HCT116 (cell line): ENCODE measurements at places on chromosomes 7 and 10. TPM values are rescaled to one million over a fixed set of nuclear protein-coding genes. Genes with fewer than 3 reads are reported as not detected.

Gene HMX3
- total RNA-seq = not detected

GRCh38 chr7:50552921-50553320, 12.3 kb downstream of the DDC start:
- no peak for DNase-seq
- H3K27me3 ChIP-seq = peaks cover 15% of the 10 kb centered on the region; the same call in 1 of the 2 replicates
- H3K36me3 ChIP-seq = no peaks in the 10 kb centered on the region
- no peaks in the 10 kb centered on the region for H3K4me1 ChIP-seq

Gene ASZ1
- not detected for total RNA-seq

DNA sequence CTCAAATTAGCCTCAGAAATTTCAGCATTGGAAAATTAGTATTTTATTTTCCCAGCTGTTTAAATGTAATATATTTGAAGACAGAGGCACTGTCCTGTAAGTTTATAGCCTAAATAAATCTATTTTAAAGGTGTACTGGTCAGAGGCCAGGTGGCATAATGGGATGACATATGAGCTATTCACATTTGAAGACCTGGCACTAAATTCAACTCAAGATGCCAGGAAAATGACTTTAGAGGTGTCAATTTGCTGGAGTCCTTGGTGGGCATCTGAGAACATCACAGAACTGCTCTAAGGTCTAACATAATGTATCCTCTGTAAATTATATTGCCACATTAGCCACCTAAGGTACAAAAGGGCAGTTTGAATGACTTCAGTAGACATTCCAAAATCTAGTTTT, 348.9 kb upstream of the BMPER start:
- H3K4me3 ChIP-seq = no peak overlapping the region
- no peak overlapping the region for H3K27ac ChIP-seq
- H3K27me3 ChIP-seq = no peaks in the 10 kb centered on the region
- no peaks in the 10 kb centered on the region for H3K36me3 ChIP-seq

GRCh38 chr7:98077762-98078161, 28.9 kb upstream of the LMTK2 start:
- DNase-seq = no peak
- no peaks in the 10 kb centered on the region for H3K27me3 ChIP-seq
- no peaks in the 10 kb centered on the region for H3K4me1 ChIP-seq
- H3K27ac ChIP-seq = no peak overlapping the region

GRCh38 chr7:16301291-16301690, 120.0 kb downstream of the CRPPA start:
- no peak overlapping the region for H3K4me3 ChIP-seq
- no peak overlapping the region for H3K27ac ChIP-seq
- H3K4me1 ChIP-seq = no peaks in the 10 kb centered on the region
- H3K36me3 ChIP-seq = no peaks in the 10 kb centered on the region
- H3K27me3 ChIP-seq = no peaks in the 10 kb centered on the region

- DNase-seq = no peak
- H3K27ac ChIP-seq = no peak overlapping the region
- no peaks in the 10 kb centered on the region for H3K4me1 ChIP-seq
- H3K4me3 ChIP-seq = no peak overlapping the region
- H3K27me3 ChIP-seq = no peaks in the 10 kb centered on the region
Observed at GRCh38 chr7:42453931-42454361, 216.9 kb upstream of the GLI3 start.

- H3K27me3 ChIP-seq = no peaks in the 10 kb centered on the region
- no peak for DNase-seq
- no peaks in the 10 kb centered on the region for H3K36me3 ChIP-seq
- H3K27ac ChIP-seq = no peak overlapping the region
Observed at GRCh38 chr7:28609608-28610007, 197.3 kb downstream of the CREB5 start.

- H3K4me1 ChIP-seq = no peaks in the 10 kb centered on the region
- no peak for DNase-seq
- no peak overlapping the region for H3K4me3 ChIP-seq
- no peak overlapping the region for H3K27ac ChIP-seq
- H3K27me3 ChIP-seq = no peaks in the 10 kb centered on the region
Observed at GRCh38 chr10:110651044-110651958, 7.2 kb downstream of the RBM20 start.

DNA sequence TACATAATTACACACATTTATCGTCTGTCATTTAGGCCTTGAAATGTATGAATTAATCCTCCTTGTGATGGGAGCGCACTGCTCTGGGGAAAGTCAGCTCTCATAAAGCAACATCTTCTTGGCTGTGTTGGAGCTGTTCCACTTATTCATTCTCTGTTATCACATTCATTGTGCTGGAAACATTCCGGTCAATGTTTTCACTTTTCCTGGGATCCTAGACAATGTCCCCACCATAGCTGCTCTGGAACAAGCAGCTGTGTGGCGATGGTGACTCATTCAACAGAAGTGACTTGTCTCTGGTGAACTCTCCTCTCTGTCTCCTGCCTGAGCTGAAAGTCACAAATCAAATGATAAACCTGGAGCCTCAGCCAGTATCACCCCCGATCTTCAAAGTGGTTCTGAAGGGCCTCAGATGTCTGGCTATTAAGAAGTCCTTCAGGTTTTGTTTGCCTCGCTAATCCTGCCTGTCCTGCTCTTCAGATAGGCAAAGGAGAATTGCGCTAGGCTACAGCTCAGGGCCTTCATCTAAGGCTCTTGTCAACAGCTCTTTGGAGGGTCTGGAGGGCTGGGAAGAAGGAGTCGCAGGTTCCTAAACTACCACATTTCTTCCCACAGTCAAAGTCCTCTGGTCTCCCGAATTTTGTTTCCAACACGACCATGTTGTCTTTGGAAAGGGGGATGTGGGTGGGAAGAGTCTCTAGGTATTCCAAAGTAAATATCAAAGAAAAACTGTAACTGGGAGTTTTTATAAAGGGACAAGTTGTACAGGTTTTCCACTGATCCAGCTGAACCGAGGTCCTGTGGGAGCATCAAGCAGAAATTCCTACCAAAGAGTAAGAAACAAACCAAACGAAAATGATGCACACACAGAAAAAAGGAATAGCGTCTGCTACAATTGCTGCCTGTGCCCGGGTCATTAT, 29.3 kb downstream of the KLF6 start:
- no peaks in the 10 kb centered on the region for H3K27me3 ChIP-seq
- peak overlapping the region; percentile 33 for H3K4me3 ChIP-seq
- peaks cover 48% of the 10 kb centered on the region for H3K4me1 ChIP-seq
- H3K27ac ChIP-seq = no peak overlapping the region; the same call in 1 of the 2 replicates

DNA sequence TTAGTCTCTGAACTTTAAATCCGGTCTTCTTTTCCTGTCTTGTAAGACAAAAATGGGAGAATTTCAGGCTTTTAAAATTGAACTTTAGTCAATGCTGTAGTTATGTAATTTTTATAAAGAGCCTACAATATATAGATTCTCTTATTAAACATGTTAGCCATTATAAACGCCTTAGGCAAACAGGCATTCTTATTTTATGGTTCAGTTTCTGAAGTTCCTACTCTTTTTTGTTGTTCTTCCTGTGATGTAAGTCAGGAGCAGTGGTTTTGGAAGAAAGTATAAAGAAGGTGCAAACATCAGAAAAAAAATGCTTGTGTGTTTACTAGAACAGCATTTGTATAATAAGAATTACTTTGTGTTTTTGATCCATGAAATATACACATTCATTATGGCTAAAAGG, 41.6 kb downstream of the BICC1 start:
- H3K36me3 ChIP-seq = no peaks in the 10 kb centered on the region
- no peak overlapping the region for H3K4me3 ChIP-seq
- no peak for DNase-seq
- H3K4me1 ChIP-seq = no peaks in the 10 kb centered on the region
- 0 out of 2 replicates have a peak, but pooled peaks cover 4% of the 10 kb centered on the region for H3K27me3 ChIP-seq

- no peak overlapping the region for H3K4me3 ChIP-seq
- H3K27me3 ChIP-seq = no peaks in the 10 kb centered on the region
- DNase-seq = no peak
- no peak overlapping the region for H3K27ac ChIP-seq
- no peaks in the 10 kb centered on the region for H3K36me3 ChIP-seq
Observed at GRCh38 chr7:81170291-81170690, 251.4 kb upstream of the SEMA3C start.

Gene GPR26
- not detected for total RNA-seq

Gene JCAD
- 17.5 TPM for total RNA-seq

DNA sequence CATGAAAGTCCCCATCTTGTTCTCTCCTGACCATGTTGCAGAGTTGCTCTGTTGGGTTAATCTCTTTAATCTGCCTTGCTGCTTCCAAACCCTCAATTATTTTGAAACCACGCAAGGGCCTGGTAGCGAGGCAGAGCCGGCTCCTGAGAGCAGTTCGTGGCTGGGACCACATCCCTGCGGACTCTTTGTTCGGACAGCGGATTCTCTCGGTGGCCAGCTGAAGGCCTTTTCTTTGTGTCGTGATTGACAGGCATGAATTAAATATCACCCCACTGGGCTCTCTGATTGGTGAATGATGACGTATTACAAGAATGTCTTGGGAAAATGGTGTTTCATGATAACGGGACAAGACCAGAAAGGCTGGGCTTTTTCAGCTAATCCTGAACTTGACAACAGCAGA, 66.9 kb upstream of the ARHGAP21 start:
- DNase-seq = no peak
- H3K27ac ChIP-seq = no peak overlapping the region

DNA sequence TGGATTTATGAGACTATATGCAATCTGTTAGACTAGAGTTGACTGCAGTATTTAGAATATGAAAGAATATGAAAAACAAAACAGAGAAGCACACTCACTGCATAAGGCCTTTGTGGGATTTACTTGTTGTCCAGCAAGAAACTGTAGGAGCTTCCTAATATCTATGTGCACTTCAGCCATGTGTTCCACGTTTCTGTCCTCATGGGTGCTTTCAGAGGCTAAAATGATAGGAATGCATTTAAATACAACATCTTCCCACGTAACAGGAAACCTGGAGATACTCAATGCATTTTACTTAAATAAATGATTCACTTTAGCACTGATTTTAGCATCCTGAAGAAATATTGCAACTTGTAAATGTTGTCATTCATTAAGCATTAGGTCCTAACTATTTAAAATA, 11.7 kb downstream of the HUS1 start:
- peaks cover 46% of the 10 kb centered on the region for H3K36me3 ChIP-seq
- H3K27me3 ChIP-seq = no peaks in the 10 kb centered on the region
- no peak for DNase-seq

DNA sequence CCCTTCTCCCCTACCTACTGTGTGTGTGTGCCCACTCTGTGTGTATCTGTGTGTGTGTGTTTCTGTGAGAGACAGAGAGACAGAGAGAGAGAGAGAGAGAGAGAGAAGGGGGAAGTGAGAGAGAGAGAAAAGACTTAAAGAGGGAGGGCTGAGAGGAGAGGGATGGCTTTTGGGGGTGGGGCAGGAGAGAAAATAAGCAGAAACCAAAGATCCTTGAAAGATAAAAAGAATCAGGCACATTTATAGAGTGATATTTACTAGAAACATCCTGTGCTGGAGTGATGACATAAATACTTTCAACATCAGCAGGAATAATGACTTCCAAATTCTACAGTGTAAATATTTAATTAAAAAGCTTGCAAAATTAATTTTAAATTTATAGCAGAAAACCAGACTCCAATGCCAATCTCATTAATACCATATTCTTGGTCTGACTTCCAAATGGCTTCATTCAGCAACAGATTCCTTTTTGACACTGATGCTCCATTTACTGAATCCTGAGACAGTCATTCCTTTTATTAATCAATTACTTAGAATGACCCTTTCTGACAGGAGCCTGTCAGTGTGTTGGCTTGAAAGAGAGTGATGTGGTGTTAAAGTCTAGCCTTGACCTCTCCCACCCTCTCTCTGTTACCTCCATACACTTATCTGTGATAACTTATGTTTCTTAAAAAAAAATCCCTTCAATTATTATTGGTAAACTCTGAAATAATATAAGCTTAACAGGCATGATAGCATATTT, 41.7 kb upstream of the WNT2 start:
- DNase-seq = no peak
- no peak overlapping the region for H3K4me3 ChIP-seq
- H3K27me3 ChIP-seq = no peaks in the 10 kb centered on the region
- H3K27ac ChIP-seq = no peak overlapping the region
- no peaks in the 10 kb centered on the region for H3K36me3 ChIP-seq

- no peaks in the 10 kb centered on the region for H3K27me3 ChIP-seq
- DNase-seq = peak; percentile 48
- H3K4me3 ChIP-seq = no peak overlapping the region
- H3K4me1 ChIP-seq = peaks cover 13% of the 10 kb centered on the region
Observed at GRCh38 chr7:27745064-27745583, 5.2 kb downstream of the TAX1BP1 start.

GRCh38 chr7:105198223-105198622, 184.2 kb downstream of the KMT2E start:
- H3K4me3 ChIP-seq = no peak overlapping the region
- H3K27me3 ChIP-seq = no peaks in the 10 kb centered on the region
- H3K4me1 ChIP-seq = no peaks in the 10 kb centered on the region
- DNase-seq = no peak

GRCh38 chr10:132899751-132900065, 42.7 kb downstream of the CFAP46 start:
- no peaks in the 10 kb centered on the region for H3K36me3 ChIP-seq
- 0 out of 2 replicates have a peak, but pooled peaks cover 1% of the 10 kb centered on the region for H3K27me3 ChIP-seq
- H3K4me1 ChIP-seq = peaks cover 8% of the 10 kb centered on the region
- no peak overlapping the region for H3K4me3 ChIP-seq

Gene PNLIPRP1
- 1.6 TPM for total RNA-seq

DNA sequence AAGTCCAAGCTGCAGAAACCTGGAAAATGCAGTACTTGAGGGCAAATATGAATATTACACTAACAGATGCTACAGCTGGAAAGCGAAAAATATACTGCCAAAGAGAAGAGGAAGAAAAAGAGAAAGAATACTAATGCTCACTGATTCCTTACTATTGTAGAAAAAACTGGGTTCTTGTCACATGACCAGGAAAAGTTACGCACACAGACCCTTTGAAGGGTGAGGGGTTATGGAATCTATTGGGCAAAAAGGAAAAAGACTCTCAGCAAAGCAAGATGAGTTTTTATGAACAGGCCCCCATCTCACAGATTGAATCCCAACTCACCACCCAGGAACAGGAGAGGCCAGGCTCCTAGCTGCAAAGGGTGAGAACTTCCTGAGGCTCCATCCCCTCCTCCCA, 228.1 kb upstream of the KLF14 start:
- no peaks in the 10 kb centered on the region for H3K27me3 ChIP-seq
- DNase-seq = no peak
- H3K27ac ChIP-seq = peak overlapping the region; percentile 91
- peaks cover 11% of the 10 kb centered on the region for H3K36me3 ChIP-seq
- H3K4me3 ChIP-seq = no peak overlapping the region

Gene SAMD9L
- 0.15 TPM for total RNA-seq

Gene MBLAC1
- 2.0 TPM for total RNA-seq

Gene ITPRIP
- 12.0 TPM for total RNA-seq

DNA sequence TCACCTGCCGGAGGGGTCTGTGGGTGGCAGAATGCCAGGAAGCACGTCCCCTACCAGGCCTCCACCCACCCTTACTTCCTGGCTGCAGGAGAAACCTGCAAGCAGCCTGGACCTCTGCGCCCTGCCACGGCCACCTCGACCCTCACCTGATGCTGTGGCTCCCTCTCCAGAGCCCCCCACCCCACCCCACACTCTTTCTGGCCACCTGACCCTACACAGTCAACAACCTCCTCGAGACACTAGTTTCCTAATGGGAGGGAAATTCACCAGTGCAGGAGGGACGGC, 91.3 kb downstream of the PRKAG2 start:
- H3K4me1 ChIP-seq = peaks cover 7% of the 10 kb centered on the region
- no peaks in the 10 kb centered on the region for H3K27me3 ChIP-seq
- no peak for DNase-seq

Gene MRLN
- not detected for total RNA-seq
